NCI-H1105 (cell line): ENCODE measurements at places on chromosomes 5 and 9.
A peak's percentile ranks its signal among the peaks of the same experiment; 100 is the strongest.

DNA sequence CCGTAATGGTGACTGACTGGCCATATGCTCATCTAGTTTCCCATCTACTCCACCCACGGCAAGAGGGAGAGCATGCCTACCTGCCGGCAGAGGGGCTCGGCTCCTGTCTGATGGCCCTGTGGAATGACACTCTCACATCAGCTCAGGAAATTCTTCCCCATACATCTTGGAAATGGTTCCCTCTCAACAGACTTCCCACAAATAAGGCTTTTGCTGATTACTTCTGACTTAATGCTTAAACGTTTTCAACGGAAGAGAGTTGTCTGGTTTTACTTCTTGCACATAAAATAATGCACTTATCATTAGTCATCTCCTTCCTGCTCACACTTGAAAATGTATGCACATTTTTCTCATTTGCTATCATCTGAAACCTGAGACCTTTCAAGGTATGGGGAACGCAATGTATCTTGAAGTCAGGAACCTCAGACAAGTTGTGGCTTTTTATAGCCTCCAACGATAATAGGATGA is 129.5 kb downstream of the TTLL11 start:
- no peak for DNase-seq

- peak; percentile 33 for DNase-seq
These were observed 25.0 kb upstream of the SPTLC1 start for GRCh38 chr9:92140074-92140753.

- DNase-seq = no peak
These were observed 6.5 kb downstream of the TBC1D2 start for GRCh38 chr9:98248737-98249474.

DNA sequence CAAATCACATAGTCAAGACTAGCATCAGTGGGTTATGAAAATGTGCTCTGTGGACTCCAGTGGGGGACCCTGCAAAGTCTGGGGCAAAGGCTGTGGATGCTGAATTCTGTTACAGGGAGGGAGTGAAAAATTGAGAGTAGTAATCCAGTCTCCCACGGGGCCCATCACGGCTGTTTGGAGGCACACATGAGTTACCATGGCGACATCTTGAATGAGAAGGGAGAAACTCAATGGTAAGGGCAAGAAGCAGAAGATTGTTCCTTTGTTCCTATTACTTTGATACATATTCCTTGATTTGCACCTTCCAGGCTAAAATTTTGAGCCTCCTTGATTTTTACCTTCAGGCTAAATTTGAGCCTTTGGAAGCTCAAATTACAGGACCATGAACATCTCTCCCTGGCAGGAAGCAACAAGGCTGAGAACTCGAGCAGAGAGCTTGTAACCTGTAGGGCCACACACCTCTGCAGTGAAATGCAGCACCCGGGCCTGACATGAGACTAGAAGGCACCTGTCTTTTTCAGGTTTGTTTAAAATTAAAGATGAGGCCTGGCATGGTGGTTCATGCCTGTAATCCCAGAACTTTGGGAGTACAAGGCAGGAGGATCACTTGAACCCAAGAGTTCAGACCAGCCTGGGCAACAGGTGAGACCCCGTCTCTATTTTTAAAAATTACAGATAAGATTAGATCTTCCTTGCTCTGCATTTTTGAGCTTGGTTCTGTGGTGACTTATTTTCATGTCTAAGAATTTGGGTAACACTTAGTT is 31.0 kb upstream of the ZFR start:
- no peak for DNase-seq

DNA sequence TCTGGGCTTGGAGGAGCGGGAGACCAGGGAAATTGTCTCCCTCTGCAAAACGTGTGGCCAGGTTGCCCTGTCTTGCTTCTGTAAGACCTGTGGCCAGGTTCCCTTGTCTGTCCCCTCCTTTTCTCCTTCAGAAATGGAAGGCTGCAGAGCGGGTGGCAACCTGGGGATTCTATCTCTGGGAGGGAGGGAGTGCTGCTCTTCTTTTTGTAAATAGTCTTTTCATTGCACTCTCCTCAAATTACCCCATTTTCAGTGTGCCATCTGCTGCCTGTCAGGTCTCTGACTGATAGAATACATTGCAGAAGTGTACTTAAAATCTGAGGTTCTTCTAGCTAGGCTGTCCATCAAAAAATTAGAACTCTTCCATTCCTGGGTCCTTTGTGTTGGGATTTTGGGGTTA is 126.0 kb downstream of the GABRB2 start:
- no peak for DNase-seq

GRCh38 chr5:111914966-111915636 is 158.1 kb upstream of the NREP start:
- DNase-seq = no peak

GRCh38 chr9:126778141-126778540 is 26.7 kb upstream of the ZBTB43 start:
- DNase-seq = no peak

- DNase-seq = no peak
These were observed 16.0 kb upstream of the SARDH start for GRCh38 chr9:133754187-133754586.

GRCh38 chr9:137411260-137411644 is 11.7 kb downstream of the EXD3 start:
- no peak for DNase-seq

GRCh38 chr5:134053840-134054338 is 49.1 kb upstream of the VDAC1 start:
- no peak for DNase-seq

DNA sequence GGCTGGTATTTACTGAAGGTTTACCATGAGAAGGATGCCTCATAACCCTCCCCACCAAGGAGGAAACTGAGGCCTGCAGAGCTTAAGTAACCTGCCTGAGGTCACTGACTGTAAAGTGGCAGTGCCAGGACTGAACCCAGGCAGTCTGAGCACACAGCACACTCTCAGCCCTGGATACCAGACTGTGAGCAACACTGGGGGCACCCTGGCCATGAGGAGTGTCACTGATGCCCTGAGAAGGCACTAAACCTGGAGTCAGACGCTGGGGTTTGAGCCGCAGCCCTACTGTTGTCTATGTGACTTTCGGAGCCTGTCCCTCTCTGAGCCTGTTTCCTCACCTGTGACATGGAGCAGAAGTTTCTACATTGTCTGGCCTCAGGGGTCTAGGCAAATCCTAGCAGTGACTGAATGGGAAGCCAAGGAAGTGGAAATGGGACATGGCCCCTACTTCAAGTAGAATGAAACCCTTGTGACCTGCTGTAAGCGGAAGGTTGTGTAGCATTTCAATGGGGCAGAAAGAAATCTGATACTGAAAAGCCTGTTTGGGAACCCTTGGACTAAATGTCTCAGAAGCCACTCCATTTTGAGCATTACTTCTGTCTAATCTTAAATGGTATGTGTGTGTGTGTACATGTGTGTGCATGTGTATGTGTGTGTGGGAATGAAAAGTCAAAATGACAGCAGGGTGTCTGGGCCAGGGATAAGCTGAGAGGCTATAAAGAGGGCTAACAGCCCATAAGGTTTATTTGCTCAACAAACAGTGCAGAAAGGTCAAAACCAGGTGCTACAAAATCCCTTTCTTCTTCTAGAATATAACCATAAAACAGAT is 36.0 kb downstream of the B4GALT1 start:
- DNase-seq = no peak

DNA sequence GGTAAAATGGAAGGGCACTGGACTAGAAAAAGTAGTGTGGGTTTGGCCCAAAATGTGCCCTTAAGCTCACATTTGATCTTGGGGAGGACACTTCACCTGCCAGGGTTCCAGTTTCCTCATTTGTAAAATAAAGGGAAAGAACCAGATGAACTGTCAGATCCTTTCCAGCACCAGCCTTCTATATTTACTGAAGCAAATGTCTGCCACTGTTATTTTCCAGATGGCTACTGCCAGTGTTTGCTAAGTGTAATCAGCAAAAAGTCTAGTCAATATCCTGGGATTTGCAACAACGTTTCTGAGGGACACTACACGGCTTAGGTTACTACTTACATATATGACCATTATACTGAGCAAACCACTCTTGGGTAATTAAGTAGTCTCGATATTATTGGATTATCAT is 340.3 kb downstream of the KCNN2 start:
- no peak for DNase-seq

DNA sequence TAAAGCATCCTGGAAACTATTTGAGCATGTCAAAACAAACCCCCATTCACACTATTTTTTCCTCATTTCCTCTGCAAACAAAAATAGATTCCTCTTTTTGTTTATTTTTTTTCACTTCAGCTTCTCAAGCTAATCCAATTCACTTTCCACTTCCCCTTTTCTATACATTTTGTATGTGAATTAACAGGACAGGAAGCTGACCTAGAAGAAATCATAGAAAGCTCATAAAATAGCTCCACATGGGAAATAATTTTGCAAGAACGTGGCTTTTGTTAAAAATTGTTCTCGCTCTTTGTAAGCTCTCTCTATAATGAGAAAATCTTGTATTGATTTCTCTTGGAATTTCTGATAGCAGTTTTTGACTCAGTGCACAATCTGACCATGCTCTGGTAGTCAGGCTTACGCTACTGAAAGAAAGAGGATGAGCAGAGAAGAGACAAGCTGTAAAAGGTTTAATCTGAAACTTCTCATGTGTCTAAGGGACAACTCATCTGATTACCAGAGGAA is 215.8 kb downstream of the ADAMTS12 start:
- DNase-seq = no peak

DNA sequence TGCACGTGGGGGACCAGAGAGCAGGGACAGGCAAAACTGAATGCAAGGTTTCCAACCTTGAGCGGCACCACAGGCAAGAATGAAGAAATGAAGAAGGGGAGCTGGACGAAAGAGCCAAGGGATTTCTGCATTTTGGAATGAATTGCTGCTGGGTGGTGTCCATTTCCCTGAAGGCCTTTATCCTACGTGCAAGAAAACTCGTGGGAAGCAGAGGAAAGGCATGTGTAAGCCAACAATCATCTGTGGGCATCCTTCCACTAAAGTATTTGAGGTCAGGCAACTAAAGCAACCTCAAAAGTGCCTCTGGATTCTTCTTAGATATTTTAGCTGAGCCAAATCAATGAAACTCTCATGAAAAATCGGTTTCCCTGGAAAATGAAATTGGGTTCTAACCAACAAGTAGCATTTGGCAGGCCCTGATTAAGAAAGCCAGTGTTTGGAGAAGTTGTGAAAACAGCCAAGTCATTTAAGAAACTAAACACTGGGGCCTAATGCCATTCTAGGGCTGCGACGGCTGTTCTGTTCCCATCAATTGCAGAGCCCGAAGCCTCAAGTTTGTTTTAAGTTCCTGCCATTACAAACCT is 4.7 kb upstream of the TGFBI start:
- DNase-seq = no peak

DNA sequence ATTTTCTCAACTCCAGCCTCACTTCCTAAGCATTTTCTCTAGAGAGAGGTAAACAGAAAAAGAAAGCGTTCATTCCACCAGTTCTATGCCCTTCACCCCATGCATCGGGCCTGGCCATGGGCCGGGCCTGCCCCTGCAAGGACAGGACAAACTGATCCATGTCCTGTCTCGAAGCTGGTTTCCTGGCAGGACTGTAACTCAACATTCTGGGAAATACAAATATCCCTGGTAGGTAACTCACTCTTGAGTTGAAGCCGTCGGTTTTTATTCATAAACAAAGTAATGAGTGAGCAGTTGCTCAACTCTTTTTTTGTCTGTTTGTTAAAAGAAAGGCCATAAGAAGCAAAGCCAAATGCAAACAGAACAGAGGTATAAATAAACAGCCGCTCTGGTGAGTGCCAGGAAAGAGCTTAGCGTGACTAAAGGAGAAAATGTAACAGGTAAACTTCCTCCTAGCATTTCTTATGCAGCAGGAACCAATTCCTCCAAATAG is 64.4 kb upstream of the DNAH5 start:
- DNase-seq = no peak

GRCh38 chr9:129145316-129145715 is 32.7 kb downstream of the IER5L start:
- no peak for DNase-seq
